ENCODE measurements at places on chromosomes 6 and 20.

DNA sequence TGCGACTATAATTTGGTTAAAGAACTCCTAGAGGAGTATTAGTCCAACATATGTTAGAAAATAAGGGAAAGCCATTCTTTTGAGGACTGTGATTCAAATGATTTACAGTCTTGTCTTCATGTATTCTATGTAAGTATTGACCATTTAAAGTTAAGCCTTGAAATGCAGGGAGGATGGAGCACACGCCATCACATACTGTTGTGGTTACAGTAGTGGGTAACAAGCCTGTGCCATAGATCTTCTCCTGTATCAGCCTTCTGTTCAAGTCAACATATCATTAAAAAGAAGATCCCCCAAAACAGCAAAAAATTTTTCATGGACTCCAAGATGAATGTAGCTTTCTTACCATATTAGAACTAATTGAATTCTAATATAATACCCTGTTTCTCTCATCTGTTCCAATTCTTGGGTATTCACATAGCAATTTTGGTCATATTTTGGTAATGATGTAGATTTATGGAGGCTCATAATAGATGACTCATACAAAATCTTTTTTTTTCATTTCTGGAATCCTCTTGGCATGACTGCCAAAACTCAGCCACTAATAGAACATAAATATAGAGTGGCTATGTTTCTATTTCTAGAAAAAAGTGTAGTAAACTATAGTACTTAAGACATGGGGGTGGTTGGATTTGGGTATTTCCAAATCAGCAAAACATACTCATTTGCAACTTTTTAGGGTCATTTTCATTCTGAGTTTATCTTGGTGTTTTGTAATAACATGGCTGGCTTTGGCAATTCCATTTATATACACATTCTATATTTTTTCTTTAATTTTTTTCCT is 413.5 kb downstream of the BCKDHB start:
- no peak for DNase-seq

- DNase-seq, result no peak
Observed at GRCh38 chr6:36246506-36247268, 23.2 kb upstream of the PNPLA1 start.

GRCh38 chr6:169093066-169093723 is 160.5 kb downstream of the THBS2 start:
- no peak for DNase-seq

DNA sequence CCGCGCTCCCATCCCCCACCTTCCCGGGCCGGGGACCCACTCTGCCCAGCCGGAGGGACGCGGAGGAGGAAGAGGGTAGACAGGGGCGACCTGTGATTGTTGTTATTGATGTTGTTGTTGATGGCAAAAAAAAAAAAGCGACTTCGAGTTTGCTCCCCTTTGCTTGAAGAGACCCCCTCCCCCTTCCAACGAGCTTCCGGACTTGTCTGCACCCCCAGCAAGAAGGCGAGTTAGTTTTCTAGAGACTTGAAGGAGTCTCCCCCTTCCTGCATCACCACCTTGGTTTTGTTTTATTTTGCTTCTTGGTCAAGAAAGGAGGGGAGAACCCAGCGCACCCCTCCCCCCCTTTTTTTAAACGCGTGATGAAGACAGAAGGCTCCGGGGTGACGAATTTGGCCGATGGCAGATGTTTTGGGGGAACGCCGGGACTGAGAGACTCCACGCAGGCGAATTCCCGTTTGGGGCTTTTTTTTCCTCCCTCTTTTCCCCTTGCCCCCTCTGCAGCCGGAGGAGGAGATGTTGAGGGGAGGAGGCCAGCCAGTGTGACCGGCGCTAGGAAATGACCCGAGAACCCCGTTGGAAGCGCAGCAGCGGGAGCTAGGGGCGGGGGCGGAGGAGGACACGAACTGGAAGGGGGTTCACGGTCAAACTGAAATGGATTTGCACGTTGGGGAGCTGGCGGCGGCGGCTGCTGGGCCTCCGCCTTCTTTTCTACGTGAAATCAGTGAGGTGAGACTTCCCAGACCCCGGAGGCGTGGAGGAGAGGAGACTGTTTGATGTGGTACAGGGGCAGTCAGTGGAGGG is 2.8 kb downstream of the SOX4 start:
- no peak for DNase-seq

DNA sequence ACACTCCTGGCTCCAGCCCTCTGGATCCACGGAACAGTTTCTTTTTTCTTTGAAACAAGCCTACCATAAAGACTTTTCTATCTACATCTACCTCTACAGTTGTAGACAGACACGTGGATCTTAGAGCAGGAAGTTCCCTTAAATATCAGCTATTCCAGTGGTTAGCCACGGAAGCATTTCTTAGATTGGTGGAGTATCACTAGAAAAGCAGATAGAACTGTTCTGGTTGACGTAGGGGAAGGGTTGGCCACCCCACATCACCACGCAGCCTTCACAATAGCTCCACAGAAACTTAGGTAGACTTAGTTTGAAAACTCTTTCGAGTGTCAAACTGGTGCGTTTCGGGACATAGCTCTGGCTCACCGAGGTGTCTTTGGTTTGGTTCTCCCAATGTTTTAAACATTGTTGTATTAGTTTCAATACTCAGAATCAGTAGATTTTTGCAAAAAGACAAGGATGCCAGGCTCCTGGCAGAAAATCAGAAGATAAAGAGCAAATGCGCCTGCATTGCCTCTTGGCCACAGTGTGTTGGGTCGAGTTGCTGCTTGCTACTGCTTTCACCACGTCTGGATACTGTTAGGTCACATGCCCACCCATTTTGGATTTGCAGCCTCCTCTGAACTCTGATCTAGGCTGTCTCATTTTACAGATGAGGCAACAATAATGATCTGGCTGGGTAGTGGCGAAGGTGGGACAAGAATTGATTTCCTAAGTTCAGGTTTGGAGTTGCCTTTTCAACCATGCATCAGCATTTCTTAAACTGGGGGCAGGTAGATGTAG is 71.5 kb upstream of the DTNBP1 start:
- DNase-seq, result no peak

DNA sequence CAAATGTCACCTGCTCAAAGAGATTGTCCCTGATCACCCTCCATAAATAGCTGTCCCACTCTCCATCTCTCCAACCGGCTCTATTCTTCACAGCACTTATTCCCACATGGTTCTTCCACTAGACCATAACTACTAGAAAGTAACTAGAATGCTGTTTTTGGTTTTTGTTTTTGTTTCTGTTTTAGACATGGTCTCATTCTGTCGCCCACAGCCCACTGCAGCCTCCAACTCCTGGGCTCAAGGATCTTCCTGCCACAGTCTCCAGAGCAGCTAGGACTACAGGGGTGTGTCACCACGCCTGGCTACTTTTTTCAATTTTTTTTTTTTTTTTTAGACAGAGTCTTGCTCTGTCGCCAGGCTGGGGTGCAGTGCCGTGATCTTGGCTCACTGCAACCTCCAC is 12.2 kb downstream of the MMP24 start:
- DNase-seq, result no peak
